ENCODE measurements at places on chromosomes 4 and X. TPM values are rescaled to one million over a fixed set of nuclear protein-coding genes. Genes with fewer than 3 reads are reported as not detected.

Gene TKTL2
- total RNA-seq, result not detected

Gene XK
- total RNA-seq, result under 0.01 TPM

Gene ARHGAP6
- total RNA-seq, result under 0.01 TPM

Gene F8A2
- not detected for total RNA-seq

Gene MSANTD1
- 0.67 TPM for total RNA-seq

Gene TTC29
- not detected for total RNA-seq
